ENCODE measurements at places on chromosomes 1 and 21.
A peak's percentile ranks its signal among the peaks of the same experiment; 100 is the strongest.

GRCh38 chr1:184959626-184960025, 14.7 kb downstream of the NIBAN1 start:
- no peak for DNase-seq

- no peak for DNase-seq
Measured at GRCh38 chr1:166874464-166874863, 1.6 kb downstream of the TADA1 start.

DNA sequence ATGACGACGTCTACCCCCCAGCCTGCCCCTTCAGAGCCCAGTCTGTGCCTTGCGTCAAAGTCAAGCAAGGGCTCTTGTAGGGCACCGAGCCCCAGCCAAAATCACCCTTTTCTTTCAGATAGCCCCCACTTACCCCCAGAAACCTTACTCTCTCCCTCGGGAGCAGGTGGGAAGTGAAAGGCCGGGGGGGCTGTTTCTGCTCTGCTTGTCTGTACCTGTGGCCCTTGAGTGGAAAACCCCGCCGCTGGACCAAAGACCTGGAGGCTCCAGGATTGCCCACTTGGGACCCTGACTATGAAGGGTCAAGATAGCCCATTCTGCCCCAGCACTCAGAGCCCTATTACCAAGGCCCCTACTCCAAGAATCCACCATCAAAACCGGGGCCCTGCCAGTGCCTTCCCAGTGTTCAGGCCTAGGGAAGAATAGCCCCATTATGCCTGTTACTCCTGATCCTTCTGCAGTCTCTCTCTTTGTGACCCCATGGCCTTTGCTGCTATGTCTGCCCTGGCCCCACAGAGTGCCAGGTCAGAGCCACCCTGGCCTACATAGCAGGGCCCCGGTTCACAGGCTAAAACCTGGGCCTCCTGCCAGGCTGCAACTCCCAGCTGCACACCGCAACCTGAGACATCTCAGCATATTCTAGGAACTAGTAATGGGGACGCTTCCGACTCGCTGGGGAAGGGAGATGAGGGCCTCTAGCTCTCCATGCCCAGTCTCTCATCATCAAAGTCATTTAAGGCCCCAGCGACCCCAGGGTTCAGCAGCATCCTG, 22.2 kb upstream of the HPDL start:
- peak; percentile 82 for DNase-seq

- DNase-seq: no peak
Measured at GRCh38 chr1:12488666-12489354, 129.2 kb downstream of the DHRS3 start.

Measured in NCI-H2171 treated with DMSO at 0.1 percent for 48 hours (cell line).